ENCODE measurements at places on chromosomes 12 and 14.

GRCh38 chr12:117105902-117106301 is 6.7 kb upstream of the TESC start:
- no peak for DNase-seq

DNA sequence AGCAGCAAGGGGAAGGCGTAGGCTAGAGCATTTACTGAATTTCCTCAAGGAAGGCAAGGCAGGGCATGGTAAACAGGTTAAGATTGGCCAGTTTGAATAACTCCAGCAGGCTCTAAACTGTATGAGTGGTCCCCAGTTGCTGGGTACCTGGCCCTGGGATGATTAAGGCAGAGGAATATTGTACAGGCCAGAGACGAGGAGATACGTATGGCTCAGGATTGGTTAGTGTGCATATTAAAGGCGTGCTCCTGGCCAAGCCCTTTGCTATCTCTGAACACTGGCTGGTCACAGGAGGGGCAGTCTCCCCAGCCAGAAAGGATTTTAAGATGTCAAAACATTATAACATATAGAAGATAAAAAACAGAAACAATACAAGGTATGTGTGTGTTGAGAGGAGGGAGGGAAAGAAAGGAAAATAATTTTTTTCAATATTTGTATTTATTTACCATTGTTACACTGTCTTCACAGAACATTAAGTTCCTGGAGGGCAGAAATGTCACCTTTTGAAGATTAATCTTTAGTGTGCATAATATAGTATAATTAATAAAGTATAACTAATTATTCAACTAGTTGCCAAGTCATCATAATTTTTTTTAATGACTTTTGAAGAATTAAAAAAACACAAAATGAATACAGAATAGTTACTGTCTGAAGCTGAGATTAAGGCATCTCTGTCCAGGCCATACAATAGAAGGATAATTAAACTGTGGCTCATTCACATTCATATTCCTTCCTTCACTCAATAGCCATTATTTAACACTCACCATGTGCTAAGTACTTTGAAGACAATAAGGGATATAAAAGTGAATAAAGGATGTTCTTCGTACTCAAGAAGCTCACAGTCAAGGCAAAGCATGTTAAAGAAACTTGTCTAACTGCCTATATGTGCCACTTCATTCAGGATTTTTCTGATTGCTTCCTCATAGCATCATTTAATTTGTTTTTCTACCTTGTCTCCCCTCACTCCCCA is 41.9 kb downstream of the DCP1B start:
- DNase-seq: no peak

GRCh38 chr12:29088611-29089219 is 60.4 kb upstream of the FAR2 start:
- DNase-seq: no peak

DNA sequence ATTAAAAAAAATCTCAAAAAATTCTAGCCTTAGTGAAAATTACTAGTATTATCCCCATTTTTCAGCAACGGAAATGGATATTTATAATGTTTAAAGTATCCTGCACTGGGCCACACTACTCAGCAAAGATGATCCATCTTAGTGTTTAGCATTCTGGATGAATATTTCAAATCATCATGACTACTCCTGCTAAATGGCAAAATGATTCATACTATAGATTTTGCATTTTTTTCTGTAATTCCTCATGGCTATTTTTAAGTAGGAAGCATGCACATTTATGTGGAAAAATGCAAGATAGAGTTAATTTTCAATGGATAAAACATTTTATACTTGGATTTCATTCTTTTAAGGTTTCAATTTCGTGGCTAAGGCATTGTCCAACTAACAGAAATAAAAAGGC is 59.6 kb downstream of the LRFN5 start:
- DNase-seq: no peak

DNA sequence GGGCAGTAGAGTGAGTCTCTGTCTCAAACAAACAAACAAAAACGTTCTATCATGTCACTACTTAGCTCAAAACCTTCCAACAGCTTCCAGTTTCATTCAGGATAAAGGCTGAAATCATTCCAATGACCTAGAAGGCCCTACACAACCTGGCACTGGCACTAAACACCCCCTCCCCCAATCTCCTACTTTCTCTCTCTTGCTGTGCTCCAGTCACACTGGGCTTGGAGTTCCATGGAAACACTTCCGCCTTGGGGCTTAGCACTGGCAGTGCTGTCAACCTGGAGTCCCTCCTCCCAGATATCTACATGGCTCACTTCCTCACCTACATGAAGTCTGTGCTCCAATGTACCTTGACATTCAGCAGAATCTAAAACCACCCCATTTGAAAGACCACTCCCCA is 65.0 kb upstream of the SINHCAF start:
- DNase-seq: no peak

DNA sequence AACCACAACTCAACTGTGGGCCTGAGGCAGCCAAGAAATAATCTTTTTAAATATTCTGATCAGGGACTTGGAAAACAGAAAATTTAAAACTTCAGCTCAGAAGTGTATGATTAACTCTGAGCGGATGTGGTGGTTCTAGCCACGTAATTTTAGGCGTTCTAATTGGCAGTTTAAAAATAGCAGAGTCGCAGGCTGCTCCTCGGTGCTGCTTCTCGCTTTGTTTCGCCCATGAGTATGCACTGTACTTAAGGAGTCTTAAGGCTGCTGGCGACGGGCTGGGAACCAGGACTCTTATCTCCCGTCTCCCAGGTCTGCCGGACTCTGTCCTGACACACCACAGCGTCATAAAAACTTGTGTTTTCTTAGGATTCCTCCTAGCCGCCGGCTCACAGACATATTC is 113.4 kb upstream of the PELI2 start:
- peak; percentile 20 for DNase-seq

GRCh38 chr12:108320507-108321293 is 18.4 kb downstream of the CMKLR1 start:
- no peak for DNase-seq

- DNase-seq: no peak
These were observed 444 bp upstream of the NKX2-8 start for GRCh38 chr14:36582874-36583241.

DNA sequence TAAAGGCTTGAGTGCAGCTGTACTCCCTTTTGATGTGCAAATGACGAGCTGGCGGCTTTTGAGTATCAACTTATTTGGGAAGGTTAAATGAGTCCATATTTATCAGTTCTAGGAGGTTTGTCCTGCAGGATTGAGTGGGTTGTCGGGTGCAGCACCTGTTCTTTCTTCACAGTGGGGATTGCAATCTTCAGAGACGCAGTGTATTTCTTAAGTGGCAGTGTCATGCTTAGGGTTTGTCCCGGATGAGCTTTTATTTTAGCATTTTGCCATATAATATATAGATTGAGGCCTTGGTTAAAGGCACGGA is 1.2 kb downstream of the FUT8 start:
- DNase-seq: no peak

GRCh38 chr12:27515671-27516070 is 8.3 kb upstream of the PPFIBP1 start:
- peak; percentile 72 for DNase-seq

GRCh38 chr14:106564058-106564643 is 1037.8 kb downstream of the TMEM121 start:
- DNase-seq: peak; percentile 2

DNA sequence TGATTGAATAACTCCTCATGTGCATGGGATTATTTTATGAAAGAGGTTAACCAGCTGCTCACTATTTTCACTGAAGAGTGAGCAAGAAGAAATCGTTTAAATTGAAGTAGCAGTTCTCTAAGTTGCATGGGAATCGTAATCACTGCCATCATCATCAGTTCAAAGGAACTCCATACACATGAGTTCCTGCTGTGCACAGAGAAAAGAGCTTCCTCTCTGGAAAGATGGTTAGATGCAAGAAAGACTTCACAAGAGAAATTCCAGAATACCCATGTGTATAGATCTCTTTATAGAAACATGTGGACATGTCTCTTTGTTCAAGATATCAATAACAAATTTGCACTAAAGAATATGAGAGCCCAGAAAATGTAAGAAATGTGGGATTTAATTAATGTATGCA is 291.3 kb downstream of the PDZRN4 start:
- DNase-seq: no peak

GRCh38 chr14:101030586-101030985 is 127.1 kb upstream of the RTL1 start:
- no peak for DNase-seq

GRCh38 chr14:102497998-102498677 is 11.4 kb downstream of the ANKRD9 start:
- DNase-seq: no peak

DNA sequence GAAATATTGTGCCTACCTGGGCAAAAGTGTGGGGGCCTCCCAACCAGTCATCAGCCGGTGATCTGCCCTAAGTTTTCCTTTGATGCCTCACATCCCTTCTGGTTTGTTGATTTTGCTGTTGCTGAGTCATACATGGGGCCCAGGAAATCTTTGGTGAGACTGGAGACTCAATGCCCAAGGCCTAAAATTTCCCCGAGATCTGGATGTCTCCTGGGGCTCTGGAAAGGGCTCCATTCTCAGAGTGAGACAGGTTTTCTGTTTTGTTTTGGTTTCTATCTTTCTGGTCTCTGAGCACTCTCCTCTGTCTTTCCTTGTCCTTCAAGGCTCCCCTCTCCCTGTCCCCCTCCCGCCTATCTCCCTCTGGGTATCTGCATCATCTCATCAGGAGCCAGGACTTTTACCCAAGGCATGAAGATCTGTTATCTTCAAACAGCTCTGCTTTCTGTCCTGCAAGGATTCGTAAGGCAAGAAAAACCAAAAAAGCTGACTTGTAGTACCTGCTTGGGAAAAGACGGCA is 152.8 kb upstream of the MAX start:
- no peak for DNase-seq

- DNase-seq: no peak
These were observed 322.6 kb downstream of the PCNX1 start for GRCh38 chr14:71229875-71230274.

GRCh38 chr12:11556682-11557081 is 92.8 kb upstream of the ETV6 start:
- DNase-seq: no peak

DNA sequence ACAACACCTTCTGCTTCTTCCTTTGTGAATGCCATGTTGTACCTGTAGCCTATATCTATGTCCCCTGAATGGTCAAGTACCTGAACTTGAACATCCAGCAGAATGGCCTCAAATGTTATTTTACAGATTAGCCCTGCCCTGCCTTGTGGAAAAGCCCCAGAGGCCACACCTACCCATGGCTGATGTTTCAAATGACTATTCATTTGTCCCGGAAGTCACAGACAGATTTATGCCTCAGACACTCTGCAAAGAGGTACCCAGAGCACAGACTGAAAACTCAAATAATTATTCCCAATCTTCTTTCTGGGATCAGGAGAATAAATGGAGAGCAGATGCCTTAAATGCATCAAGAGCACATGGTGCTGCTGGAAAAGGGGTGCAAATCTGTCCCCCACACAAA is 13.0 kb upstream of the DPF3 start:
- DNase-seq: no peak

DNA sequence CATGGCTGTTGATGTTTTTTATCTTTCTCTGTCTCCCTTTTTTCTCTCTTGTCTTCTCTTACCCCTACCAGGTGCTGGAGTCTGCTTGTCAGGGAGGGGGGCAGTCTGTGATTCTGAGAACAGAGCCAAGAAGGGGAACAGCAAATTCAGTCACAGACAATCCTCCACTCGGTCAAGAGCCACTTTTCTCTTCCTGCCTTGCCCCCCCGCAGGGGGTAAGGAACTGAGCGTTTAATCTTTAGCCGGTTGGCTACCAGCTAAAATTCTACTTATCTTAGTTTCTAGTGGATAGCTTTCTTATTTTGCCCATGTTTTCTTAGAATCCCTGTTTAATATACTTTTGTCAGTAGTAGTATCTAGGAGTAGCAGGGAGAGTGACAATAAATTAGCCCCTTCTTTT is 1.9 kb downstream of the RIMKLB start:
- peak; percentile 38 for DNase-seq

GRCh38 chr12:123713398-123713797 is 1.2 kb downstream of the ATP6V0A2 start:
- no peak for DNase-seq

DNA sequence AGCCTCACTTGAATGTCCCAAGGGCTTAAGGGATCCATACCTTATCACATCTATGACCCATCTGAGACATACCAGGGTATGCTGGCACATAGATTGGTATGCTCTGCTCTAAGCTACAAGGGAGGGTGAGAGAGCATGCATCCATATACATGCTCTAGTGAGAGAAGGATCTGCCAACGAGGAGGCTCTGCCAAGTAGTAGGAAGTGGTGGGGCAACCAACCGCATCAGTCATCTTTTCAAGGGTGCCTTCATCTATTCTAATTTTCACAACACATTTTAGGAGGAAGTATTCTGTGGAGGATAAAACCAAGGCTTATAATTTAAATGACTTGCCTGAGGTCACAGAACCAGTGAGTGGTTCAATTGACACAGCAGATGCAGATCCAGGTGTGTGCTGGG is 6.6 kb upstream of the PPM1A start:
- DNase-seq: no peak

GRCh38 chr14:77598366-77599070 is 17.9 kb downstream of the SPTLC2 start:
- DNase-seq: peak; percentile 34

- no peak for DNase-seq
These were observed 4.2 kb downstream of the NXPH4 start for GRCh38 chr12:57220770-57221168.

DNA sequence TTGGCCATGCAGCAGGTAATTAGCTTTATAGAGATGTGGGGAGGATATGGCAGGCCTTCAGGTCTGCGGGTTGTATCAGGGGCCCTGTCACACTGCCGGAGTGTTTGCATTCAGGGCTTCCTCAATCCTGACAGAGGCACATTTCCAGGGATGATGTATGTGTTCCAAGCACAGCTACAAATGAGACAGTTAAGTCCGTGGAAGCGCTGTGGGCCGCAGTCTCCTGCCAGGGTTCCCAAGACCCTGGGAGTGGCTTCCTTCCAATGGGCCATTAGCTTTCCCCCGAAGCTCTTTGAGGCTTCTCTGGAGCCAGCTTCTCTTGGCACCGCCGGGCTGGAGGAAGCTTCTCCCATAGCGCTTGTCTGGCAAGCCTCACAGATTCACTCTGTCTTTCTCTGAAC is 1524.7 kb upstream of the TMEM132C start:
- DNase-seq: no peak

DNA sequence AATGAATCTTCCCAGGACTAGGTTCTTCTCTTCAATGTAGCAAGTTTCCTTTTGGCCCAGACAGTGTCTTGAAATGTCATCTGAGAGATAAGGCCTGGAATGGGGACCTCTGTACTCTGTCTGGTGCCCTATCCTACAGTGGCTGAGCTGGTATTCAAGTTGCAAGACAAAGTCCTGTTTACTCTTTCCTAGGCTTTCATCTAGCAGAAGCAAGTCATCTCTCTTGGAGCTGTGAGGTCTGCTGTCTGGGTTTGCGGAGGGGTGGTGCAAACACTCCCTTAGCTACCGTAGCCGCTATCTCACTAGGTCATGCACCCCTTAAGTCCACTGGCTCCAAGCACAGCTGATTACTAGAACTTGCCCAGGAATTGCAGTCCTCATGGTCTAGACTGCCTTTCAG is 149.7 kb upstream of the SLC16A7 start:
- no peak for DNase-seq

GRCh38 chr12:4014858-4015224 is 141.6 kb upstream of the PARP11 start:
- no peak for DNase-seq
